ENCODE measurements at places on chromosomes 7 and 10.

GRCh38 chr7:132352800-132353199 lies 223.5 kb downstream of the PLXNA4 start:
- no peak for DNase-seq

DNA sequence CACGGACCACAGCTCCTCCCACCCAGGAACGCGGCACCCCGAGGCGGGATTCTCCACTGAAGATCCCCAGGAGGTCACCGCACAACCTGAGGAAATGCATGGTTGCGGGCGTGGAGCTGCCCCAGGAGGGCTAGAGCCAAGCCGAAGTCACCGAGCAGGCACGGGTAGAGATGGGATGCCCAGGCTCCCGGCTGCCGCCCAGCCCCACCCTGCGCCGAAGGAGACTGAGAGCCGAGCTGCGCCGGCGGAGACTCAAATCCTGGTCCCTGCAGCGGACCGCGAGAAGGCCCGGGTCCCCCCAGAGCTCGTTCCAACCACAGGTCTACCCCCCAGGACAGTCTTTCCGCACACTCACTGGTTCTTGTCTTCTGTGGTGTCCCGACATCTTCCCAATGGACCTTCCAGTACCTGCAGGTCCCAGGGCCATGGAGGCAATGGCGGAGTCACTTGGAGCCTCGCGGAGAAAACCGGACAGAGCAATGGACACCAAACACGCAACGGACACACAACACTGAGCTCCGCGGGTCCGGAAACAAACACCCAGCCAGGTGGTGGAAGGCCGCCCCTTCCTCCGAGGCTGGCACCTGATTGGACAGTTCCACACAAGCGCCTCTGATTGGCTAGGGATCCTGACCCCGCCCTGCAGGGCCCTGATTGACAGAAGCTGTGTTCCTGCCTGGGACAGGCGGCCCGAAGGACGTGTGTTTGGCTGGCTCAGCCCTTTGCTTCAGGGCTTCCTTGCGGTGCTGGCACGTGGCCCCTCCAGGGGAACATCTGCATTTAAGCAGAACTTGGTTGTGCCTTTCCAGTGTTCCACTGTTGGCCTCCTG lies 331.9 kb upstream of the NUPR2 start:
- no peak for DNase-seq

DNA sequence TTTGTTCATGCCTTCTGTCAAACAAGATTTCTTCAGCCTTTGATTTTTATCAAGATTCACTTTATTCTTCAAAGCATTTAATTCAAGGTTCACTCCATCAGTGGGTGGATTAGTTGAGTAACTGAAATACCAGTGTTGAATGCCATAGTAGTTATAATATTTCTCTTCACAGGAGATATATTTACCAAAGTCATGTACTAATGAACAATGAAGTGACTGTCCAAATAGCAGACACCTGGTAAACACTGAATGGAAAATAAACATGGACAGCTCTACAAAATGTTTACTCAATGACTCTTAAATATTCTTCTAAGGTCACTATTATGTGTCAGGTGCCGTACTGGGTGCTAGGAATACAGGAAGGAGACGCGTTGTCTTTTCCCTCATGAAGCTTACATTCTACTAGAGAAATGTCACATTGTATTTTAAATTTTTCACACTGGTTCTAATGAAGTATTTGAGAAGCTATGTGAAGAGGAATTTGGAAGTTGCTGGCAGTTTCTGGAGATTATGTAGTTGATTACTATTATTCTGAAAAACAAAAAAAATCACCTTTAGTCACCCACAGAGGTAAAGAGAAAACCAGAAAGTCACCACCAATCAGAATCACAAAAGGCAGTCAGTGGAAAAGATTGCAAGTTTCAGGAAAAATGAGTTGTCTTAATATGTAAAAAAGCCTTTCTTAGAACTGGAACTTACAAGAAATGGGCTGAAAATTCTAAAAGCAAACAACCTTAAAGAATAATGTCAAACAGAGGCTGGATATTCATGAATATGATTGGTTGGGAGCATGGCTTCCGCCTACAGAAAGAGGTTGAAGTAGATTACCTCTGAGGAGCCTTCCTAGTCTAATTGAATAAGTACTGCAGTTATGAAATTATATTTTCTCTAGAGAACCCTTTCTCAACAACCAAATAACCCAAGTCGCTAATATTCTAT lies 84.5 kb downstream of the RTKN2 start:
- no peak for DNase-seq

GRCh38 chr10:77879710-77880109 lies 46.8 kb downstream of the DLG5 start:
- no peak for DNase-seq

- DNase-seq, result peak; percentile 36
Measured at GRCh38 chr10:28215930-28216329, 86.9 kb downstream of the MPP7 start.

DNA sequence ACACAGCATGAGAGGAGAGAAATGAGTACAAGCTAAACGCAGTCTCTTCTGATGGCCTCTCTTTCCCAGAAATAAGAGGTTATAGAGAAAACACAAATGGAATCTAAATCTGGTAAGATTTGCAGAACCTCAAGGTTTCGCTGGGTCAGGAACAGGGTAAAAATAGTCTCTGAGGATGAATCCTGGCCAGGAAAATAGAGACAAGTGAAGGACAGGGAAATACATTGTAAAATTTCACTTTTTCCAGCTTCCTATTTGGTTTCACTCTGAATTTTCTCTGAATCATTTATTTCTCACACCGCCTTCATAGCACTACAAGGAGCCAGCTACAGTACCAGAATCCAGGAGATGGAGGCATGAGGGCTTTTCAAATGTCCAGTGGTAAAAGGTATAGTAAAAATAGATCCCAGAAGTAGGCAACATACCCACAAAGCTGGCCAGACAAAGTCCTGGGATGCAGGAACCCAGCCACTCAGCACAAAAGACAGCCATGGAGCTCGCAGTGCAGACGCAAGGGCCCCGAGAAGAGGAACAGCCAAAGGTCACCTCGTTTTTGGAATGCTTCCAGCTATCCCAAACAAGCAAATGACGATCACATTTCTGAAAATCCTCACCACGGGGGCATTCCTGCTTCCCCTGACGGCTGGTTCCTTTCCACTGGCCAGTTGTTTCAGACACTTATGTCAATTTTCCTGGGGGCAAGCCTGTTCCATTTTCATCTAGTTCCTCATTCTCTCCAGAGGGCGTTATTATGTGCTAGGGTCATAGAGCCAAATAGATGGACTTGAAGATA lies 21.5 kb upstream of the IKZF1 start:
- DNase-seq, result no peak

GRCh38 chr10:97713826-97714400 lies 383 bp downstream of the MARVELD1 start:
- peak; percentile 63 for DNase-seq

DNA sequence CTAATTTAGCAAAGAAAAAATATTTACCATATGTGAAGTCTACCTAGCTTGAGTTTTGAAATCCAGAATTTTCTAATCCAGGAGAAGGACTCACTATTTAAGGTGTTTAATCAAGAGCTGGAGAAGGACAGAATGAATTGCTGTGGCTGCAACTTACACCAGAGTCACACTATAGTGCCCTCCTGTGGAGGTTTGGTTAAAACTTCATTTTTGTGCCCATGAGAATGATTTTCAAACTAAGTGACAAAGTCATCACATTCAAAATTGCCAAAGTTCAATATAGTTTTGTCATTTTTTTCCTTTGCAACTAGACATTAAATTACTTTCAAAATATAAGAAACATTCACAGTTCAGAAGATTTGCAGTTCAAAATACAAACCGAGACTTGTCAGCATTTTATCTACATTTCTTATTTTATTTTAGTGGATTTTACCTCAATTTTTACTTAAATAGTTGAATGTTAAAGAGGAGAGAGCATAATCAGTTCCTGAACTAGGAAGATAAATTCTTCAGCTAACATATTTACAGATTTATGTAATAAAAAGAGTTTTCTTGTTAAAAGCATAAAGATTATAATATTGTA lies 70.7 kb downstream of the CABCOCO1 start:
- DNase-seq, result peak; percentile 46

DNA sequence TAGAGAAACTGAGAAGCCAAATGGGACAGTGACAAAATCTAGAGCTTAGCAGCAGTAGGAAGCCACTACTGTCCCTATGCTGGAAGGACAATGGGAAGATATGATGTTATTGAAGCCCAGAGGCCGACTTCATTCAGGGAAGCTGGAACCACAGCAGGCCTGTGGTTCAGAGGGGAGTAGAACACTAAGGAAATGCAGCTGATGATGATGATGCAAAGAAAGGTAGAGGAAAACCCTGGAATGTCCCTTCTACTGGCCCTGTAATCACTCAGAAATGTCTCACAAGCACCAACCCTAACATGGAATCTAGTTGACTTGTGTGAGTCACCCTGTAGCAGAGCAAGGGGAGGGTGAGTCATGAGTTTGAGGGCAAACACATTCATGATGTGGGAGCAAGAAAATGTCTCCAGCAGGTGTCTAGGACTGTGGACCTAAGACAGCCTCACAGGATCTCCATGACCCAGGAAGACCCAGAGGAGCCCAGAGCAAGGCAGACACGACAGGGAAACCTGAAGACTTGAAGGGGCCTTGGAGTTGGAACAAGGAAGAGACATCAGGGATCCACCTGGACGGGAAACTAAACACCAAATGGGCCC lies 37.0 kb upstream of the LRRC17 start:
- peak; percentile 99 for DNase-seq

DNA sequence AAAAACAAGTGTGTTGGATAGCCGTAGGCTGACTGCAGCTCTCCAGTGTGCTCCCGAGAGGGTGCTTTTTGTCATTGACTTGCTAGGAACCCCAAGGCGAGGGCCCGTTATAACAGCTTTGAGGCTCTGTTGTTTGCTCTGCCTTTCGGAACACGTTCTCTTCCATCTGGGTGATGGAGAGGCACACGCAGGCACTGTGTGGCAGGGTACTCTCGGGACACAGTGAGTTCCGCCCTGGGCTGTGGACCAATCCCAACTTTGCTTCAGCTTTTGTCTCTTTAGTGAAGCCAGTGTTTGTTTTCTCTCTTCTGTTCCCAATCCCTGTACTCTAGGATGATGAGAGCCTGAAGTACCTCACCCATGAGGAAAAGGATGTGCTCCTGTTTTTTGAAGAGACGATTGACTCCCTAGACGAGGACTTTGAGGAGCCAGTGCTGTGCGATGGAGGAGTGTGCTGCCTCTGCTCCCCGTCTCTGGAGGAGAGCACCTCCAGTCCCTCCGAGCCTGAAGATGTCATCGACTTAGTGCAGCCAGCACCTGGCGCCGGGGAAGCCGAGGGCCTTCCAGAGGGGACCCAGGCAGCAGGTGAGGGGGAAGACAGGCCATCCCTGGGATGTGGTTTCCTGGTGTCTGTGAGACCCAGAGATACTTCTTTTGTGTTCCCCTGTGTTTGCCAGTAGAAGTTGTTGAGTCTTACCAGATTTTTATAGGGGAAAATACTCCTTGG lies 43.2 kb downstream of the PROSER2 start:
- DNase-seq, result no peak

GRCh38 chr10:100006243-100006886 lies 3.4 kb downstream of the DNMBP start:
- DNase-seq, result peak; percentile 77

- no peak for DNase-seq
Measured at GRCh38 chr10:120981601-120982391, 130.6 kb downstream of the WDR11 start.

DNA sequence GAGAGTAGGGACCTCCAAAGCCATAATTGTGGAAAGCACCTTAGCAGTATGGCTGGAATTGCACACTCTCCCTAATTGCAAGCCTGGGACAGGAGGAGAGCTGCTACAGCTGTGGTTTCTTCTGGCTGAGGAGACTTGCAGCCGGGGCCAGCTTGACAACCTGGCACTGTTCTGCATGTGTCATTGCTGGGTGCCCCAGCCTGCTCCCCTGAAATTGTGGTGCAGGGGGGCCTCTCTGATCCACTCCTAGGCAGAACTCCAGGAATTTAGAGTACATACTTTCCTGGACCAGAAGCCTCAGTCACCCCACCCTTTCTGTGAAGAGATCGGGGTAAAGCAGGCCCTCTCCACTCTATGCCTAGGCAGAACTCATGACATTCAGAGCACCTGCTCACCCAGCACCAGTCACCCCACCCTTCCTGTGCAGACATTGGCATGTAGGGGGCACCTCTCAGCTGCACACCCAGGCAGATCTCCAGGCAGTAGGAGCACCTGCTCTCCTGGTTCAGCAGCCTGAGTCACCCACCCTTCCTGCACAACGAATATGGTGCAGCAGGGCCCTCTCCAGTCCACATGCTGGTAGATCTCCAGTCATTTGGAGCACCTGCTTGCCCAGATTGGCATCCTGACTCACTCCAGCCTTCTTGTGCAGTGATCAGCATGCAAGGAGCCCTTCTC lies 34.4 kb upstream of the DYNC1I1 start:
- no peak for DNase-seq

DNA sequence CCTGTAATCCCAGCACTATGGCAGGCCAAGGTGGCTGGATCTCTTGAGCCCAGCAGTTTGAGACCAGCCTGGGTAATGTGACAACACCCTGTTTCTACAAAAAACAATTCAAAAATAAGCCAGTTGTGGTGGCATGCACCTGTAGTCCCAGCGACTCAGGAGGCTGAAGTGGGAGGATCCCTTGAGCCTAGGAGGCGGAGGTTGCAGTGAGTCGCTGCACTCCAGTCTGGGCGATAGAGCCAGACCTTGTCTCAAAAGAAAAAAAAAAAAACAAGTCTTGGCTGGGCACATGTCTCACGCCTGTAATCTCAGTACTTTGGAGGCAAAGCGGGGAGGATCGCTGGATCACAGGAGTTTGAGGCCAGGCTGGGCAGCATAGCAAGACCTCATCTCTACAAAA lies 74.6 kb upstream of the PDSS1 start:
- no peak for DNase-seq

DNA sequence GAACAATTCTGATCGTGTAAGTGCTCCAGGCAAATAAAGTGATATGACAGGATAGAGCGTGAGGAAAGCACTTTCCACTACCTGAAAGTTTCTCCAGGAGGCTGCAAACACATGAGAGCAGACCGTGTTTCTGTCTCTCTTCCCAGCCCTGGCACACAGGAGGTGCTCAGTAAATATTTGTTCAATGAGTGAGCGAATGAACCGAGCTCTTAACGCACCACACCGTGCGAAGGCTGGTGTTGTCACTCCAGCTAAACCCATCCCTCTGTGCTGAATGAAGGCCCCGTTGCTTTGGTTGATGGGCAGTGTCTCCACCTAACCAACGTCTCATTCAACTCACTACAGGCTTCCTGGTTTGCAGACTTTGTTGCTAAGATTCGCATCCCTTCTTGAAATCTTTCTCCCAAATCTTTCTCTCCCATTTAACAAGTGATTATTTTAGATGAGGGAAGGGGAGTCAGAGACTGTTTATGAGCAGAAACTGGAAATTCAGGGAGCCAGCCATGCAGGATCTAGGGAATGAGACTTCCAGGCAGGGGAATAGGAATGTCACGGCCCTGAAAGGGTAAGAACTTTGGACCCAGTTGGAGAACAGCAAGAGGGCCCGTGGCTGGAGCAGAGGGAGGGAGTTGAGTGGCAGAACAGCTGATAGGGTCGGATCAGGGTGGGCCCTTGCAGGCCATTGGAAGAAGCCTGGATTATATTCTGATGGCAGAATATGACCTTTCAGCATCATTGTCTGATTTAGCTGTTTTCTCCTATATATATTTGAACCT lies 282.6 kb downstream of the CAMK1D start:
- DNase-seq, result peak; percentile 12

- no peak for DNase-seq
Measured at GRCh38 chr7:1288390-1288995, 55.8 kb downstream of the UNCX start.

GRCh38 chr7:101681170-101682007 lies 52.3 kb upstream of the MYL10 start:
- DNase-seq, result no peak
